Stimulated activated CD8-positive, alpha-beta memory T cell treated with anti-CD3 and anti-CD28 coated beads, Interleukin-4, amount 100 ng/mL, for 1 hour (primary cell): ENCODE measurements at places on chromosomes 6 and 20.

- DNase-seq = no peak
These were observed 849 bp downstream of the GSTA4 start for GRCh38 chr6:52994031-52994838.

DNA sequence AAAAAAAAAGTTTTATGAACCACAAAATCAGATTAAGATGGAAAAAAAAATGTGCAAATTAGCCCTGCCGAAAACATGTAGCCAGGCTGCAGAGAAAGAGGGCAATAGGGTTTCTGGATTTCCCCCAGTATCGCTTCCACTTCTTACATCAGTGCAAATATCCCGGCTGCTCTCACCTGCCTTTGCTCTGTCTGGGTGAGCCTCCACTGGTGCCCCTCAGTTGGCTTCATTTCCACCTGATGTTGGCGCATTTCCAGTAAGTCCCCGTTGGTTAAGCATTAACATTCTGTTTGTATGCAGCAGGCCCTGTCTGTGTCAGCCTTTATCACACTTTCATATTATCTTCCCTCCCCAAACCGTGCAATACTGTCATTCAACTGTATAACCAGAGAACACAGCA lies 215.1 kb downstream of the CBLN4 start:
- no peak for DNase-seq

DNA sequence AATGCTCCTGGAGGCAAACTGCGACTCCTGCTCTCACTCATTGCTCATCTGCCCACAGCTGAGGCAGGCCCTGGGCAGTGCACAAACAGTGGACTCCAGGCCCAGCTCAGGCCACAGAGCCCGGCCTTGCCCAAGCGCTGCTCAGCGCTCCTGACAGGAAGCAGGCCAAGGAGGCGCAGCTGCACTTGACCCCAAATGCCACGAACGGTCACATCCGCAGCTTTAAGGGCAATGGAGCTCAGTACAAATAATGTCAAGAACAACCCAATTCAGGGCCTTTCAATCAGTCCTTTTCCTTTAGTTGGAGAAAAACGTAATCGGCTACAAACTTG lies 33.8 kb downstream of the RRBP1 start:
- no peak for DNase-seq

GRCh38 chr20:4959592-4959991 lies 41.7 kb downstream of the SLC23A2 start:
- no peak for DNase-seq

GRCh38 chr6:37303891-37304503 lies 46.1 kb upstream of the TMEM217 start:
- DNase-seq = no peak

- DNase-seq = no peak
These were observed 32.1 kb downstream of the BEND3 start for GRCh38 chr6:107083047-107083768.

DNA sequence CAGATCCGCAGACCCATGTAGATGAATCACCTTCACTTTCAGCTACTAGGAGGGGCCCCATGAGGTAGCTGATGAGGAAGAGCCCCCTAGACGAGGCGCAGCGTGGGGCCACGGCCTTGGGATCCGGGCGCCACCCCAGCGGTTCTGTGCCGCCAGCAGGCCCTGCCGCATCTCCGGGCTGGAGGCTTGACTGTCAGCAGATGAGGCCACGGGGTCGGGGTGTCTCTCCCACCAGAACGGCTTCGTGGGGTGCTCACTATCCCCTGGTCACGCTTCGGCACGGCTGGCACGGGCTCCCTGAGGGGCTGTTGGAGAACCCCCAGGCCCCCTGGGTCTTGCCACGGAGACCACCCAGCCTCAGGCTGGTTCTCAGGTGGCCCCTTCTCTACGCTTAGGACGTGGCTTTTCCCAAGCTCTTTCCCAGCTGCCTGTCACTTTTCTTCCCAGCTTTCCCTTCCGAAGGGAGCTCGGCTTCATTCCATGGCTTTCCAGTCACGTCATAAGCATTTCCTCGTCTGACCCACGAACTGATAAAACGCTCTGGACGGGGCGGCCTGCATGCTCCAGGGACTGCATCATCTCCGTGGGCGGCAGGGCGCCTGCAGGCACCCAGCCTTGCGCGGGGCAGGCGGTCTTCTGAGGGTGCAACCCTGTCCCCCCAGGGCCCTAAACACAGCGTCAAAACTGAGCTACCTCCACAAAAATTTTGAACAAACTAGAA lies 85.9 kb downstream of the THBS2 start:
- no peak for DNase-seq

DNA sequence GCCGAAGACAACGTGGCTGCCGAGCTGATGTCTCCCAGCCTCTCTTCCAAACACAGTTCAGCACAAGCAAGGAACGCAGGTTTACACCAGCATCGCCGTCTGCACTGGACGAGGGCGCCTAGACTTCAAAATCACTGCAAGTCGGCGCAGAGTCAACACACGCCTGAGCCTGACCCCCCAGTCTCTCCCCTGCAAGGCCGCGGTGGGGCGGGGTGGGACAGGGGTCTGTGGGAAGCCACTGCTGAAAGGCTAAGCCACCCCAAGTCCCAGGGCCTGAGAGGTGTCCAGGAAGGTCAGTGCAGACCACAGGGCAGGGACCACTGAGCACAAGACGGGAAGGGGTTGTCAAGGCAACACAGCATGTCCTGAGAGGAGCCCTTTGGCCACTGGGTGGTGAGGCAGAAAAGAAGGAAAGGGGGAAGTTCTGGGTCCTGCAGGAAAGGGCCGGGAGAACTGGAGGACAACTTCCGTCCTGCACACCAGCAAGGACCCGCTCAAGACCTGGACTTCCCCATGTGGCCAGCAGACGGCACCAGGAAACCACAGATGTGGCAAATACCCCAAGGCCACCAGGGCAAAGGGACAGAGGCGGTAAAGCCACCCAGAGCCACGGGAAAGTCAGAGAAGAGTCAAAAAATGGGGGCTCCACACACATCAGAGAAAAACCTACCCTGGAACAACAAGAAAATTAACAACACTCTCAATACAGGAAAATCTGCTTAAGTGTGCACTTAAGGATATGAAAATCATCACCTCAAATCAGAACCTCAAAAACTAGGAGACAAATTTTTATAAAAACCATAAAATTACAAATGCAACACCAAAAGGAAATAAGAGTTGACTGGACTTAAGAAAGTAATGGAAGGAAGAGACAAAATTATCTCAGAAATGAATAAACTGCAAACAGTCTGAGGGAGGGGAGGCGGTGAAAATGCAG lies 84.8 kb downstream of the TAF4 start:
- DNase-seq = no peak

DNA sequence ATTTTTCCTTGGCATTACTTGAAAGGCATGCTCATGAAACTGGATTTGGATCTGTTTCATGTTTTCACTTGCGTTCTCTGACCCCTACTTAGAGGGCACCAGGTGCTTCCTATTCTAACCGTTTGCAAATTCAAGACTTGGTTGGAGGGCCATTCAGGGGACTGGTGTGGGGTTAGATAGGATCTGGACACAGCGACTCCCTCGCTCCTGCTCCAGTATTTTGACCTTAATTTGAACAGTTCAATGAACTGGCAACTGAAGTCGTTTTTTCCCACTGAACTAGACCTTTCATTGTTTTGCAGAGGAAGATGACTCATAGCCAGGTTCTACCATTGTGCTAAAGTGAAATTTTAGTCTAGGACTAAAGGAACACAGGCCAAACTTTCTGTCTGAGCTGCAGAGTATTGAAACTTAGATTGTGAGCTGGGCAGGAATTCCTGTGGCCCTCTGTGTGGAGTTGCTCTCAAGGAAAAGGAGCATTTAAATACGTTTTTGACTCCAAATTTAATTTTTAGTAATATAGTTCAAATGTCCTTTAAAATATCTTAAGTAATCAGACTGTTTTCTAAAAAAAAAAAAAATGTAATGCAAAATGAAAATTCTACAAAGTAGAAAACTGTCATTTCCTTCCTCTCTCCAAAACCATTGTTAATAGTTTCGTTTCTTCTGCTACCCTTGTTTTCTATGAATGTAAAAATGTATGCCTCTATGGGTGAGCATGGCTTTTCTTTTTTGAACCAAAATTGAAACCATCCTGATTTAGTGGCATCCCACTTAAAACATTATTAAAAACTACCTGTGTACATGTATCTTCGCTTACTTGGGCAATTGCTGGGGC lies 64.8 kb downstream of the UTRN start:
- no peak for DNase-seq

DNA sequence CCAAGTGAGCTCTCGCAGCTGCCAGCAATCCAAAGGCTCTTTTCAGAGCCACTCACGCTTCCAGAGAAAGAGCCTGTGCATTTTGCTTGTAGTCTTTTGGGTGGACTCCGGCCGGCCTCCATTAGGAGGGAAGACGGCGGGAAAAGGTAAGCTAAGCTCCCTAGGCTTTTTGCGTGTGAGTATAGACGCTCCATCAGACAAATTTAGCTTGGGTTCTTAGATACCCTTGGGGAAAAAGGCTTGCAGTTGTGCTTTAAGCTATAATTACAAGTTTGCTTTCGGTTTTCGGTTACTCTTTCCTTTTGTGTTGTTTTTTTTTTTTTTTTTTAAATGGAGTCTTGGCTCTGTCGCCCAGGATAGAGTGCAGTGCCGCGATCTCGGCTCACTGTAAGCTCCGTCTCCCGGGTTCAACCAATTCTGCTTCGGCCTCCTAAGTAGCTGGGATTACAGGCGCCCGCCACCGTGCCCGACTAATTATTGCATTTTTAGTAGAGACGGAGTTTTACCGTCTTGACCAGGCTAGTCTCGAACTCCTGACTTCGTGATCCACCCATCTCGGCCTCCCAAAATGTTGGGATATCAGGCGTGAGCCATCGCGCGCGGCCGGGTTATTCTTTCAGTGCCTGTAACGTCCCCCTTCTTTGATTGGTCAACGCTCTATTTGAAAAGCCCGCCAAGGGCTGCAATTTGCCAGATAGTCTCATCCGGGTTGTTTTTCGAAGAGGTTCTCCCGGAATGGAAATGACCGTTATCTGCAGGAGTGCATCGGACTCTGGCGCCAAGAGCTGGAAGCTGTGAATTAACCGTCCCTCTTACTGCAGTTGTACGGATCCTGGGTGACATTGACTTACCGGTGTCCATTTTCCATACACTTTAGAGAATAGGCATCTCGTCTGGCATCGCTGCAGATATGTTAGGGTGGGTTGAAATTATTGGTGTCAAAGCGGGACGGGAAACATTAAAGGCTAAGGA lies 18.1 kb downstream of the OR2B2 start:
- no peak for DNase-seq

GRCh38 chr20:52082612-52083011 lies 109.0 kb downstream of the ZFP64 start:
- no peak for DNase-seq

DNA sequence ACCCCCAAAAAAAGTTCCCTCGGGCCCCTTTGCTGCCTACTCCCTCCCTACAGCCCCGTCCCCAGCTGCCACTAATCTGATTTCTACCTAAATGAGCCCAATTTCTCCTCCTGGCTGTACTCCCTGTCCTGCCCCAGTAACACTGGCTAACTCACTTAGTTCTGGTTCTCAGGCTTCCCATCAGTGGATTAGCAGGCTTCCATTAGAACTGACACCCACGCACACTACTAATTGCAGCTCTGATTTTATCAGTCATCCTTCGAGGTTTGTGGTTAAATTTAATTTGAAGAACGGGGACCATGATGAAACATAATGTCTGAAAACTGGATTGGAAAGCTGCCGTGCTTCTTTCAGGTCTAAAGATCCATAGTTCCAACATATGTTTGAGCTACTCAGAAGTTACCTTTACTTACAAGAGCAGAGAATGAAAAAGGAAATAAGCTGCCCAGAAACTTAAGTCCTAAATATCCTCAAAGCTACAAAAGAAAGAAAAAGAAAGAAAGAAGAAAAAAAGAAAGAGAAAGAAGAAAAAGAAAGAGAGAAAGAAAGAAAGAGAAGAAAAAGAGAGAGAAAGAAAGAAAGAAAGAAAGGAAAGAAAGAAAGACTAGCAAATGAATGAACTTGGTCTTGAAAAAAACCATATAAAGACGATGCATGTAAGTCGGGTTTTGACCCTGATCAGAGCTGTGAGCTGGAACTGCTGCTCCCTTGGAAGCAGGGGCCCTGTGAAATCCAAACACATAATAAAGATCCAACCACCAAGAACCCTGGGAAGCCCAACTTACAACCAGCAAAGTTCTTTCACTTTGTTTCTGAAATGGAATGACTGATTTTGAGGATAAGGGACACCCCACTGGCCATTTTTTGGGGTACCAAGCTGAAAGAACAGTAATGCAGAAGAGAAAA lies 51.7 kb downstream of the CNKSR3 start:
- DNase-seq = no peak

DNA sequence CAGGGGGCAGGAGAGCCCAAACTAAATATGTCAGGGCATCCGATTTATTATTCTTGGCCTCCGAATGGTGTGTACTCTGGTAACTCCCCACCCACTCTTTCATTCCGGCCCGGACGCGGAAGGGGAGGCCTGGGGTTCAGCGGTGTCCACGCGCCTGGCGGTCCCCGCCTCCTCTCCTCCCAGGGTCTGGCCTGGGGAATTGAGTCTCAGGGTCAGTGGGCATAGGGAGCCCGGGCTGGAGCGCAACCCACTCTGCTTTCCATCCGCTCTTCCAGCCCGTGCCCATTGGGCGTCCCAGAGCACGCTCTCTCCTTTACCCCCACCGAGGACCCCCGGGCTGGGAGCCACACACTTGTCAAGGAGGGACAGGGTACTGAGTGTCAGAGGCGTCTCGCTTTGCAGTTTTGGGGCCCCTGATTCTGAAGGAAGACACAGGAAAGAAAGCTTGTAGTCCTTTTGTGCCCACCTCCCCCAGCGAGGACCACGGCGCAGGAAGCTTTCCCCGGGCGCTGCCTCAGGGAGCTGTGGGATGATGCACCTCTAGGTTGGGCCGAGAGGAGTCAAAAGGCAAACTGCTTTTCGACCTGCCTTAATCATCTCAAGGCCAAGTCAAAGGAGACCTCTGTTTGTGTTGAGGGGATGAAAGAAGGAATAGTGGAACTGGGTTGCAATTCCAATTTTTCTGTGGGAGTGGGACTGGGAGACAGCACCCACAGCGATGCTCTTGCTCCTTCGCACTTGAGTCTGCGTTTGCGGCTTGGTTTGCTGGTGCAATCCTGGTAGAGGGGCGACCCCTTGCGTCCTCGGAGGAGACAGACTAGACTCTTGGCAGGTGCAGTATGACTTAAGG lies 2.5 kb downstream of the RSPO3 start:
- no peak for DNase-seq

DNA sequence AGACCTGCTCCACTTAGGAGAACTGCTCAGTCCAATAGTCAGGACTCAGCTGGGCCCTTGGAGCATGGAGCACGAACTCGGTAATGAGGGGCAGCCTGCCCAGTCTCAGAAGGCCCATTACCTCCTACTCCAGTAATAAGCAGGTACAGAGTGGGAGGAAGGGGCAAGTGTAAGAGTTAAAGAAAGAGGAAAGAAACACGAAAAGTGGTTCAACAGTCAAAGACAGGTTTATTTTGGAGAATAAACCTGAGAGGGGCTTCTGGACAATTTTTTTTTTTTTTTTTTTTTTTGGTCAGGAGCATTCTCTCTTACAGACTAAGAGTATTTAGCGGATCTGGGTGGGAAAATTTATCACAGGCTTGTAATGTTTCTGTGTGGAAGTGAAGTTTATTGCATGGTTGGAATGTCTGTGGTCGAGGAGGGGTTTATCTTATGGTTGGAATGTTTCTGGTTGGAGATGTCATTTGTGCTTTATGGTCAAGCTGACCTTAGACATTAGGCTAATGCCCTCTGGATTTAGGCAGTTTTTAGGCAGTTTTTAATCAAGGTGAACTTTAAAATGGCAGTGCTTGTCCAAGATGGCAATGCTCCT lies 340.1 kb downstream of the BCKDHB start:
- no peak for DNase-seq

DNA sequence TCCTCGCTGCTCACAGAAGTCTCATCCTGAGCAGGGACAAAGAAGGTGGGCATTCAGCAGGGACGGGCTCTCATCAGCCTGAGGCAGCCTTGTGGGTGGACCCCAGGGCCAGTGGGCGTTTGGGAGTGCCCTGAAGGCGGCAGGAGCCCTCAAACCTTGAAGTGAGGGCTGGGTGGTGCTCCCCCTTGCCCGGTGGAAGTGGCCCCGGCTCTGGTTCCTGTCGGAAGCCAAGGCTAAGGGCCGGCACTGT lies 110.5 kb downstream of the NOL4L start:
- DNase-seq = no peak
